Fibroblast of skin of right biceps (primary cell): ENCODE measurements at places on chromosomes 6 and 20.

- DNase-seq, result no peak
Measured at GRCh38 chr6:94177429-94177828, 758.1 kb upstream of the EPHA7 start.

DNA sequence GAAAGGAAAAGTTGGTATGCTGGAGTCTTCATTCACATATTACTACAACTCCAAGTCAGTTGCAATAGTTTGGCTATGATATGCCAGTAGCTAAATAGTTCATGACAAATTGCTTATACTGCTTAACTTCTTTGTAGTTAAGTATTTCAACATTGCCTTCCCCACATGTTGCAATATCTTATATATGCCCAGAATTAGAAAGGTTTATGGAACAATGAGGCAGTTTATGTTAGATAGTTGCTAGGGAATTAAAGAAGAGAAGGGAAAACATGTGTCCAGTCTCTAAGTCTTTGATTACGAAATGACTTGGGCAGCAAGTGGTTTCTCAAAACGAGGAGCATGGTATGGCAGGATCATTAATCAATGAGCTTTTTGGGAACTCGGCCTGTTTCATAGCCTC is 145.8 kb downstream of the PLCB4 start:
- peak; percentile 80 for DNase-seq

- no peak for DNase-seq
Measured at GRCh38 chr6:136922685-136923006, 545 bp downstream of the SLC35D3 start.

- DNase-seq, result peak; percentile 27
Measured at GRCh38 chr6:84521511-84521910, 242.9 kb downstream of the TBX18 start.

GRCh38 chr20:37071481-37071911 is 24.3 kb downstream of the RBL1 start:
- peak; percentile 15 for DNase-seq

DNA sequence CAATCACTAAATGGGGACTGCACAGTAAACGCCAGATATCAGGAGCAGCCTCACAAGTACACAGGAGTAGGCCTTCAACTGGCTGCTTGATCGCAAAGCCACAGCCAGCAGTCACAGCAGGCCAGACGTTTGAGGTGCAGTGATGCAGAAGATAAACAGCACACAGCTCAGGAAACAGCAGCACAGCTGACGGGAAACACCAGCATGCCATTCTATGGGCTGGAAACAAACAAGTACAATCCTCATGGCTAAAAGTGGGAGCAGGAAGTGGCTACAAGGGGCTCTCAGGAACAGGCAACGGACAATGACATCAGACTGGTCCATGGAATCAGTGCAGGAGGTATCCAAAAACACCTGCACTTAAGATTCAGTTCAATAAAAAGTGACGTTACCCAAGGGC is 111.0 kb downstream of the DTNBP1 start:
- DNase-seq, result peak; percentile 4

DNA sequence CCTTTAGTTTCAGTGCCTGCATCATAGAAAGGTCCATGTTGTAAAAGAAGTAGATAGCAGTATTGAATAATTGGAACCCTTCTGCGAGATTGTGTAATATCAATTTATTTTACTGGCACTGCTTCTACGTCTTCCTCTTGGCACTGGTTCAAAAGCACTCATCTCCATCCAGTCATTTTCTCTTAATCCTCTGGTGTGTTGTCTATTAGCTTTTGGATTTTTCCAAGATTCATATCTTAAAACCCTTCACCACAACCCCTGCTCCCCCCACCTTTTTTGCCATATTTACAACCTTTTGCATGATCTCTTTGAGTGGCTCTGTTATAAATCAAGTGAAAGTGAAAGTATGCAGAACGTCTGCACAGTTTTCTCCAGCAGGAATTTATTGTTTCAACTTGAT is 76.6 kb upstream of the HSF2 start:
- DNase-seq, result peak; percentile 41

GRCh38 chr6:45896783-45897441 is 118.7 kb downstream of the CLIC5 start:
- DNase-seq, result peak; percentile 54

GRCh38 chr6:14210077-14210476 is 92.5 kb downstream of the CD83 start:
- no peak for DNase-seq

- no peak for DNase-seq
Measured at GRCh38 chr6:24979176-24979575, 43.4 kb upstream of the RIPOR2 start.

GRCh38 chr6:81098109-81098814 is 654.2 kb downstream of the TENT5A start:
- DNase-seq, result no peak

GRCh38 chr6:151452750-151453427 is 963 bp upstream of the RMND1 start:
- DNase-seq, result peak; percentile 12

- peak; percentile 88 for DNase-seq
Measured at GRCh38 chr6:31083742-31084354, 28.5 kb downstream of the C6orf15 start.

DNA sequence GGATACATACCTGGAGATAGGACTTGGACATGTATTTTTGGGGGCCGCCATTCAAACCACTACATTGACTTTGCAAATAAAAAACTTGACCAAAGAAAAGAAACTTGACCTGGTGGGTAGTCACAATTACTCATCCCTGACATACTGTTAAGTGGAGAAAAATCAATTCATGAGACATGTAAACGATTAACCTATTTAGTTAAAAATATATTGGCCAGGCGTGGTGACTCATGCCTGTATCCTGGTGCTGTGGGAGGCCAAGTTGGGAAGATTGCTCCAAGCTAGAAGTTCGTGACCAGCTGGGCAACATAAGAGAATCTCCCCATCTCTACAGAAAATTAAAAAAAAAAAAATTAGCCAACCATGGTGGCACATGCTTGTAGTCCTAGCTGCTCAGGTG is 2.5 kb upstream of the SRSF12 start:
- no peak for DNase-seq

DNA sequence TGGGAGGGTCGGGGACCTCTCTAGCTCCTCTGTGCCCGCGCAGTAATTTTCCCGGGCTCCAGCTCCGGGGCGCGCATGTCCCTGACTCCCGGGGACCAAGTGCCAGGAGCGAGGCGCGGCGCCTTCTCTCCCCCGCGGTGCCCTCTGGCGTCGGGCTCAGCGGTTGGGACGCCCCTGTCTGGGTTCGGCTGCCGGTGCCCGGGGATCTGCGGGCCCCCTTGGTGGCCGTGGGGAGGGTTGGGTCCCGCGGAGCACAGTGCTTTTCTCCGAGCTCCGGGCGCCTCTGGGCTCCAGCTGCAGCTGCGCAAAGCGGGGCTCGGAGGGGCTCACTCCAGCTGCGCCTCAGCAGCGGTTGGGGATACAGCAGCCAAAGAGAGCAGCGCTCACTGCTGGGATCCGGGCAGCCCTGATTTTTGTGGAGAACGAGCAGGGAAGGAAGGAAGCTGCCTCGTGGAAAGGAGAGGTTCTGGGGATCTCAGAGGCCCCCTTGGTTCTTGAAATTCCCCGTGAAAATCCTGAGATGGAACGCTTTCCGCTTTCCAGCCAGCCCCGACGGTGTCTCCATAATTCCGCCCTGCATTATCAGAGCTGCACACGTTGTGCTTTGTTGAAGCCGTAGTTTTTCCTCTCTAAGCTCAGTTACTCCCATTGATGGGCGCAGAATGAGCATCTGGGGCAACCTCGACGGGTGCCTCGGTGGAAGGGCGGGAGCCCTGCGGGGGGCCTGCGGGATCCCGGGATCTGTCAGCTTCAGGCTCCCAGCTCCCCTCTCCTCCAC is 861 bp downstream of the PPP1R14C start:
- DNase-seq, result no peak

- no peak for DNase-seq
Measured at GRCh38 chr6:76803038-76803580, 660.2 kb downstream of the HTR1B start.

GRCh38 chr6:161212902-161213301 is 61.0 kb downstream of the AGPAT4 start:
- no peak for DNase-seq

- no peak for DNase-seq
Measured at GRCh38 chr6:44441091-44441855, 53.8 kb downstream of the CDC5L start.

DNA sequence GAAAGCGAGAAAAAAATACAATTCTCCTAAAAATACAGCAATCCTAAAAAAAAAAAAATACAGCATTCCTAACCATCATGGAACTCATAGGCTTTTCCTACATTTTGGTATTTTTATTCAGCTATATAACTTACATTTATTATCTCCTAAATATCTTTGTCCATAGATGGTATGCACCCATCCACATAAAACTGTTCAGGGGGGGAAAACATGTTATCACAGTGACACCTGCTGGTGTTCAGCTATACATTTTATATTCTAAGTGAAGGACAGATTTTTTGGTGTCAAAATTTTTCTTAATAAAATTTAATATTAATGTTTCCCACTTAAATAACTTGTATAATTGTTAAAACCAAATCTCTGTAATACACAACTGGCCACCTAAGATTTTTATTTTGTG is 58.0 kb downstream of the BLOC1S5 start:
- peak; percentile 45 for DNase-seq

- no peak for DNase-seq
Measured at GRCh38 chr20:21126581-21126870, 644 bp downstream of the KIZ start.

- no peak for DNase-seq
Measured at GRCh38 chr6:16698162-16698533, 63.1 kb downstream of the ATXN1 start.

DNA sequence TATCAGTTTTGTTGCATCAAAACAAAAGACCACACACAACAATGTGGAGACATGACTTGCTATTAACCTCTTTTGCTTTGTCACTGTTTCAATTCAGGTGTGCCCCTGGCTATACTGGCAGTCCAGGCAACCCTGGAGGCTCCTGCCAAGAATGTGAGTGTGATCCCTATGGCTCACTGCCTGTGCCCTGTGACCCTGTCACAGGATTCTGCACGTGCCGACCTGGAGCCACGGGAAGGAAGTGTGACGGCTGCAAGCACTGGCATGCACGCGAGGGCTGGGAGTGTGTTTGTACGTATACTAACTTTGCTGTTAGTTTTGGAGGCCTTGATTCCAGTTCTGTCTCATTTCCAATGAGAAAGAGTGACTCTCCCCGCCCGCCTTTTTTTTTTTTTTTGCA is 356.9 kb downstream of the ARHGAP18 start:
- no peak for DNase-seq

DNA sequence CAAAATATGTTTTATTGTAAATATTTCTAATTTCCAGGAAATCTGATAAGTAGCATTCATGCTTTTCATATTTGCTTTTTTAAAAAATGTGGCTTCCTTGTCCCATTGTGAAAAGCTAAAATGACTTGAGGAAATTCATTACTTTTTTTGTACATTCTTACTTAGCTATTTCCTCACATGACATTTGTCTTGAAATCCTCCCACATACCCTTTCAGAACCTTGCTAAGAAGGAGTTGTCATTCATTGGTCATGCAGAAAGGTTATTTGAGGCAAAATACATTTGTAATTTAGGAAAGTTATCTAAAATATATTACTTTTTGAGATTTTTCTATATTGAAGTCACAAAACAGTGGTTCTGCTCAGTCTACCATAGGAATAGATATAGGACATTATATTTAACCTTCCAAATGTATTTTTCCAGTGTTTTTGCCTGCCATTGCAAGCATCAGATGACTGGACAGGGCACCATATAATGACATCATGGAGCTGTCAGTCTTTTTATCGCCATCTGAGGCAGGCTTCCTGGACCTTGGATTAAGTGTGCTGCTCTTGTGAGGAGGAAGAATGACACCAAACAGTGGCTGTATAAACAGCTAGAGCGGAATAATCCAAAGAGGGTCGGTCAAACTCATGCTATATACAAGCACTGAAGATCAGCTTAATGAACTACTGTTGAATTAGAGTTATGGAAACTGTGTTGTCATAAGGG is 109.4 kb upstream of the HCRTR2 start:
- no peak for DNase-seq

DNA sequence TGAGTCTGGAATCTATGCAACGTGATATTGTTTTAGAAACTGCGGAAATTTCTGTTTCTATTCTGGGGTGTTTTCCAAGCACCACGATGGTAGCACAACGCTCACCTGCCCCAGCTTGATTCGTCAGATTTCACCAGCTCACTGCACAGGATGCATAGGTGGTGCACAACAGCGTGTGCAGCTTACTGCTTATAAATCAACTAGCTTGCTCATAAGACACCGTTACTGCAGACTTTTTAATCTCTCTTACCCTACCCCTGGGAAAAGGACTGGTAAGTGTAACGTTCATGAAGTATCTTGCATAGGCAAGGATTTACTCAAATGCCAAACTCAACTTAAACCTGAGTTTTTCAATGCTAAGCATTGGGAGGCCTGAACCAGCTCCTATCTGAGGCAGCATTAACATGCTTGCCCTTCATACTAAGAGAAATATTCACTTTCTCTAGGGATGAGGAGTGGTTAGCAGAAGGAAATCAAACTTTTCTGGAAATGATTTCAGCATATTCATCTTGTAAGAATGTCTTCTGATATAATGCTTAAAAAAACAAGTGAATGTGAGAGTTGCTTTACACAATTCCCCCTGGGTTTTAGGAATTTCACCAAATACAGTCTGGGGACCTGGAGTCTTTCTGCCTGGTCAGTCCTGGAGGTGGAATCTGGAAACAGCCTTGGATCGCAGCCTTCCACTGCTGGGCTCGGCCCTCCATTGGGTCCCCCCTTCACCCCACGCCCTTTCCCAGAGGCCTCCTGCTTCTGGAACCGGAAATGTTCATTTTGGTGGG is 100.6 kb downstream of the DACT2 start:
- peak; percentile 80 for DNase-seq

- DNase-seq, result no peak
Measured at GRCh38 chr20:35837577-35838195, 65.9 kb downstream of the PHF20 start.

DNA sequence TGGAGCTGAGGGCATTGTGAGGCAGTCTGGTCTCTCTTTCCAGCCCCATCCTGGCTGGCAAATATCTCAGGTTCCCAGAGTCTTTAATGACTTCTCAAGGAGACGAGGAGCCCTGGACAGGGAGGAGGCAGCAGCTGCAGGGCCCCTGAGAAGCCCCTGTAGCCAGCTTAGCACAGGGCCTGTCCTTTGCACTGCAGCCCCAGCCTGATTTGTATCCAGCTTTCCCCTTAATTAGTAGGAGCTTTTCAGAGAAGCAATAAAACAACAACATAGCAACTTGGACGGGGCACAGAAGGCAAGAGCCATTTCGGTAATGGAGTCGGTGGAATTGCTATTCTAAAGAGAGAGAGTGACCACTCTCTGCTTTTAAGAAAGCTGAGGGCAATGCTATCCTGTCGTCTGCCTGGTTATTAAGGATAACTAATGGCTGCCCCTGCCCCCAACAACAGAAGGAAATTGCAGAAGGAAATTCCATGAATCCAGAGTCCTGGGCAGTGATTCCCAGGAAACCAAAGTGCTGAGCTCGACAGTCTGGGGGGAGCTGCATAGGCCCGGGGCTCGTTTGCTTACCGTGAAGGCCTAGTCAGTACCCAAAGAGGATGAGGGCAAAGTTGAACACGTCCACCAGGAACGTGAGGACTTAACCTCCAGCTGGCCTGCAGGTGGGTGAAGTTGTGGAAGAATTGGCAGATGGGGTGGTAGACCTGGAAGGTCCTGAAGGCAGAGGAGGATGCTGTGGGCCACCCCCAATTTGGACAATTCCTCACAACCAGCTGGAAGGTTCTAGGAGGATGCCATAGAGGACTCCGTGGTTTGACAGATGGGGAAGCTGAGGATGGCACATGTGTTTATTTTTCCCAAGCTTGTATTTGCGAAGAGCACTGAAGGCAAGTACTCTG is 50.3 kb downstream of the NPEPL1 start:
- DNase-seq, result no peak

- DNase-seq, result no peak
Measured at GRCh38 chr6:105745464-105746129, 340.5 kb upstream of the PRDM1 start.
